ENCODE measurements at places on chromosomes 4 and X.

DNA sequence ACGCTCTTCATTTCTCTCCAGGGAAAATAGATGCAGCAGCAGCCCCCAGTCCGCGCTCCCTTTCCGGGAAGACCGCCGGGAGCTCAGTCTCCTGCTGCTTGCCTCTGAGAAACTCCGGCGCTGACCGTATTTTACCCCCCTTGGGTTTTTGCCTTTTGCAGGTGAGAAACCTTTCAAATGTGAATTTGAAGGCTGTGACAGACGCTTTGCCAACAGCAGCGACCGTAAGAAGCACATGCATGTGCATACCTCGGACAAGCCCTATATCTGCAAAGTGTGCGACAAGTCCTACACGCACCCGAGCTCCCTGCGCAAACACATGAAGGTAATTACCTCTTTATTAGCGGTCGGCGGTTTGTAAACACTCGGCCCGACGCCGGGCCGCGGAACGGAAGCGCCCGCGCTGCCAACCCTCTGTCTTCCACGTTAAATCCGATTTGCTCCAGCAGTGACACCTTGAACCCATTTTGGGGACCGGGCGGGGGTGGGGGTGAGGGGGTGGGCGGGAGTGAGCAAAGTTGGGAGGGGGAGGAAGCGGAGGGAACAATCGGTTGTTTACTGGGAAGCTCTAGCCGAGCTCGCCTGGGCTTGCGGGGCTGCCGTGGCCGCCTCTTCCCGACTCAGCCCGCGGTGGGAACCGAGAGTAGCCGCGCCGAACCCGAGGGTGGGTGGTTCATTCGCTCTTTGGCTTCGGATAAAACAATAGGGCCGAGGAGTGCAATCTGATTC, 3.0 kb downstream of the ZIC3 start:
- no peak for DNase-seq

- DNase-seq: no peak
Observed at GRCh38 chrX:33285550-33285949, 74.2 kb upstream of the DMD start.

DNA sequence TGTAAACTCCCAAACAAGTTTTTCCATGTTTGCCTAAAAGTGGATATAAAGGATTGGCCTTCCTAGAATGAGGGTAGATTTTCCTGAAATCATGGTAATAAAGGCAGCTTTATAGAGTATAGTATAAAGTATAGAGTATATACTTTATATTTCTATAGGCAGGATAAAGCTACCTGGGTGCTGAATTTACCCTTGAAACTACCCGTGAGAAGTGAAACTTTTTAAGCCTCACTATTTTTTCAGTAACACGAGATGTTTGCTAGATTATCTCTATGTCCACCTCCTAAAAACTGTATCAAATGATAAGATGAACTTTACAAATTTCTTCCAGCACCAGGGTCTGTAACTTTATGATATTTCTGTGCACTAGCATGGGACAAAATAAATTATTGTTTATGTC, 340.0 kb upstream of the GALNTL6 start:
- DNase-seq: no peak

- DNase-seq: no peak
Observed at GRCh38 chrX:10926891-10927290, 184.2 kb upstream of the HCCS start.

DNA sequence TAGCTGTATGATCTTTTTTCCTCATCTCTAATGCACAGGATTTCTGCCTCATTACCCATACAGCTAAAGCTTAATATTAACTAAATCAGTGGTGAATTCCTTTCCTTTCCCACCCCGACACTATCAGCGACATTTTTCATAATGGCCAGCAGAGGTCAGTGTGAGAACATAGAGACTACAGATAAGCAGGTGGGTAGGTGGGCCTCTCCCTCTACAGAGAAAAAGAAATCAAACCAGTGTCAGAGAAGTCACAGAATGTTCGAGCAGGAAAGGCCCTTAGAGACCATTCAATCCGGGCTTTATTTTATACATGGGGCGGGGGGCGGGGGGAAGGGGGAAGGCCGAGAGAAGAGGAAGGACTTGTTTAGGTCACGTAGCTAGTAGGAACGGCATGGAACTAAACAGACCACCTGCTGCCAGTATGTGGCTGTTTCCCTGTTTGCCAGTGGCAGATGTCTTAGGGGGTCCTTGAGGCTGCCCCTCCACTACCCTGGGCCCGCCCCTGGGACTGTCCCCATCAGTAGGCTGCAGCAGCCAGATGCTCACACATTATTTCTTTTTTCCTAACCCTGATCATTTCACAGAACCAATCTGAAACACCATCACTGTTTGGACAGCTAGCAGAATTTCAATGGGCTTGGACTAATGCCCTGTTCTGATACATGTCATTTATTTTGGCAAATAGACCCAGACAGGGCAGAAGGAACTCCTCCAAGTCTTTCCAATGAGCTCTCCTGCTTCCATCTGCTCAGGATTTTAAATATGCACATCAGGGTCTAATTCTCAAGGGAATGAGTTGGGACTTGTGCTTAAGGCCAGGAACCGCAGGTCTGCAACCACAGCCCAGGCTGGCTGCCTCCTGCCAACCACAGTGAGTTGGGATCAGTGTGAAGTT, 133.4 kb downstream of the ATG4A start:
- DNase-seq: no peak

- no peak for DNase-seq
Observed at GRCh38 chrX:17529151-17529745, 154.2 kb downstream of the NHS start.

GRCh38 chr4:173189117-173189693, 20.6 kb downstream of the GALNT7 start:
- no peak for DNase-seq
